ENCODE measurements at places on chromosomes 2 and 18.

- DNase-seq = no peak
- no peak overlapping the region for H3K27ac ChIP-seq
- no peak overlapping the region for H3K4me3 ChIP-seq
- no peaks in the 10 kb centered on the region for H3K36me3 ChIP-seq
- peaks cover 45% of the 10 kb centered on the region for H3K27me3 ChIP-seq
Measured at GRCh38 chr18:34818064-34818463, 108.0 kb downstream of the DTNA start.

GRCh38 chr2:47221039-47221438, 65.9 kb upstream of the STPG4 start:
- no peak overlapping the region for H3K27ac ChIP-seq
- H3K4me3 ChIP-seq = no peak overlapping the region
- H3K27me3 ChIP-seq = peaks cover 23% of the 10 kb centered on the region
- no peaks in the 10 kb centered on the region for H3K36me3 ChIP-seq

- no peaks in the 10 kb centered on the region for H3K4me1 ChIP-seq
- H3K4me3 ChIP-seq = no peak overlapping the region
- no peak overlapping the region for H3K27ac ChIP-seq
- H3K36me3 ChIP-seq = no peaks in the 10 kb centered on the region
- no peak for DNase-seq
- no peaks in the 10 kb centered on the region for H3K27me3 ChIP-seq
Measured at GRCh38 chr18:37270038-37270665, 295.4 kb downstream of the CELF4 start.

DNA sequence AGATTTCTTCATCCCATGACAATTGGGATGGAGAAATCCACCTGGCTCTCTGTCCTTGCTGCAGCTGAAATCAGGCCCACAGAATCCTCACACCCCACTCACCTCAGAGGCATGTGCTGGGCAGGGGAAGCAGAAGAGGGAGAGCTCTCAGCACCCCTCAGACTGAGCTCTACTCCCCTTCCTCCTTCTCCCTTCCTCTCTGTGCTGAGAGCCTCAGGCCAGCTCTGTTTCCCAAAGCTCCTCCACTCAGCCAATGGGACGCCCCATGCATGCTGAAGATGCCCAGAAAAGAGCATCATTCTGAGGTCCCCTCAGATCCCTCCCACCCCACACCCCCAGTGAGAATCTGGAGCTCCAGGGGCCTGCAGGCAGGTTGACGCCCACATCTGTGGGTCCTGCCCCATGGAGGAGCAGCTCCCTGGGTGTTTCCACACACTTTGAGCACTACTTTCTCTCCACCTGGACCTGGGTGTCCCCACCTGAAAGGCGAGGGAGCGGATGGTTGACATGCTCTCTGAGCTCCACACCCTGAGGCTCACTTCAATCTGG, 637.7 kb upstream of the ID2 start:
- no peak overlapping the region for H3K27ac ChIP-seq
- H3K36me3 ChIP-seq = peaks cover 3% of the 10 kb centered on the region
- H3K4me3 ChIP-seq = no peak overlapping the region
- DNase-seq = no peak
- no peaks in the 10 kb centered on the region for H3K27me3 ChIP-seq

DNA sequence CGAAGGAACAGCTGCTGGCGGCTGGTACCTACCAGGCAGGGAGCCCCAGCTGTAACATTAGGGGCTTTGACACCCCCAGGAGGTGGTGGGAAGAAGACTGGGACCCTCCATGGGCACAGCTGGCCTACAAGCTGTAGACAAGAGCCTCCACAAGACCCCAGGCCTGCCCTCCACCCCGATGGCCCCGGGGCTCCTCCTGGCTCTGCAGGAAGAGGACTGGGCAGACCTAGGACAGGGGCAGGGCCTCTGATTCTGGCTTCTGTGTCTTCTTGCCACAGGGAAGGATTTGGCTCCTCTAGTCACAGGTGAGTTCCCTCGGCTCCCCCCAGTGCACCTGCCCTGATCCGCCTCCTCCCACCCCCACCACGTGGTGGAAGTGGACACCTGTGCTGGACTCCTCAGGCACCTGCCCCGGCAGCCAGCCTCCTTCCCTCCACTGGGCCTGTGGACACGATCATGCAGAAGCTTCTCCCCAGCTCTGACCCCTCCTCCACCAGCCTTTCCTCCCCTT, 53.4 kb upstream of the ODC1 start:
- H3K27me3 ChIP-seq = peaks cover 31% of the 10 kb centered on the region
- H3K36me3 ChIP-seq = peaks cover 7% of the 10 kb centered on the region
- H3K4me3 ChIP-seq = no peak overlapping the region

DNA sequence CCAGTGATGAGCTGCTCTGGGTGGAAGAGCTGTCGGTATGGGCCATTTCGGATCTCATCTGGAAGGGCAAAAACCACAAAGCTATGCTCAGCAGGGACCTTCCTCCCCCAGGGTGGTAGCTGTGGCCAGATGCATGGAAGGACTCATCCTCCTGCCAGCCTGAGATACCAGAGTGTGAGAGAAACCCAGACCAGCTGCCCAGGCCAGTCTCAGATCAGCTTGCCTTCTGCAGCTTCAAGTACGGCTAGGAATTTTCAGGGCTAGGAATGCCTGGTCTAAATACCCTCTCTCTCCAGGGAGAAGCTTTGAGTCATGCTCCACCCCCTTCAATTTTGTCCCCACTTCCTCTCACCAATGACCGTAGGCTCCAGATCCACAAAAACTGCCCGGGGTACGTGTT, 1.4 kb upstream of the TUBA4B start:
- no peaks in the 10 kb centered on the region for H3K27me3 ChIP-seq
- H3K4me3 ChIP-seq = peak overlapping the region; percentile 90
- DNase-seq = no peak
- peaks cover 58% of the 10 kb centered on the region for H3K4me1 ChIP-seq
- H3K27ac ChIP-seq = peak overlapping the region; percentile 96

DNA sequence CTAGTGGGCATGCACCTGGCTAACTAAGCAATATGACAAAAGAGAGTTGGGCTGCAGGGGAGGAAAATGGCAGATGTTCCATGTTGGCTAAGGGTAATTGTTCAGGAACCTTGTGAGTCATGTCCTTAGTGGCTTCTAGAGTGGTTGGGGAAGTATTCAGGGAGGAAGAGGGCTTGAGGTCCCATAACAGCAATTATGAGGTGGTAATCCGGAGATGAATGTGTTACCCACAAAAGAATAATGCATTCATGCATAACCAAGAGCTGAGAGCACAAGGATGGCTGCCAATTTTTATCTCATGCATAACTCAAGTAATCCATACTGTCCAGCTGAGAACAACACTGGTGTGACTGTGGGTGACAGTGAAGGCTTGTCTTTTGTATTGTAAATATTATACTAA, 42.9 kb downstream of the TMEFF2 start:
- peaks cover 29% of the 10 kb centered on the region for H3K27me3 ChIP-seq
- DNase-seq = no peak
- no peak overlapping the region for H3K27ac ChIP-seq

- no peaks in the 10 kb centered on the region for H3K27me3 ChIP-seq
- peak overlapping the region; percentile 77 for H3K27ac ChIP-seq
- H3K36me3 ChIP-seq = peaks cover 3% of the 10 kb centered on the region
- peaks cover 75% of the 10 kb centered on the region for H3K4me1 ChIP-seq
Measured at GRCh38 chr18:3264362-3264761, 2.4 kb downstream of the MYL12B start.

DNA sequence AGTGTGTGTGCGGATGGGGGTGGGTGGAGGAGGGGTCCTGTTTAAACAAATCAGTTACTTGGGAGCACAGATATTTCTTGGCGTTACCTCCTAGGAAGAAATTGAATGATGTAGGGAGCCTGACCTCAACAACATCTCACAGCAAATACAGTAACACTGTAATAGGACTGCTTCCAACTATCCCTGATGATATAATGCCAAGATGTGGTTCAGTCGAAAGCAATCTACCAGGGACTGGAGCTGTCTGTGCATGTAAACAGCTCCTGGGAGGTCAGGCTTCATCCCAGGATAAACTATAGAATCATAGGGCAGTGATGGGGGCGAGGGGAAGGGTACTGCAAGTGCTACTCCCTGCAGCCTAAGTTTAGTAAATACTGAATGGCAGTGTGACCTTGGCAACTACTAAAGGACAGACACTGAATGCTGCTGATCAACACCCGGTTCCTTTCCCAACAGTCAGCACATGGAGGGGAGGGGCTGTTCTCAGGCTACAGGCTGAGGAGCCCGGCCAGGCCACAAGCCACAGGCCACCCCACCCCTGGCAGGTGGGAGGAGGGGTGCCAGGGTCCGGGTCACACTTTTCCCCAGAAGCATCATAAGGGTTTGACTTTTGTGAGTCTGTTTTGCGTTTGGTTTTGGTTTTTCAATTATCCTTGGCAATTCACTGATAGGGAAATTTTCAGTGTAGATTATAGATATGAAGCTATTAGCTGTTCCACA, 85.3 kb upstream of the ZNF397 start:
- H3K27ac ChIP-seq = no peak overlapping the region
- peaks cover 17% of the 10 kb centered on the region for H3K4me1 ChIP-seq
- H3K4me3 ChIP-seq = no peak overlapping the region
- peaks cover 13% of the 10 kb centered on the region for H3K27me3 ChIP-seq
- DNase-seq = no peak
- no peaks in the 10 kb centered on the region for H3K36me3 ChIP-seq

DNA sequence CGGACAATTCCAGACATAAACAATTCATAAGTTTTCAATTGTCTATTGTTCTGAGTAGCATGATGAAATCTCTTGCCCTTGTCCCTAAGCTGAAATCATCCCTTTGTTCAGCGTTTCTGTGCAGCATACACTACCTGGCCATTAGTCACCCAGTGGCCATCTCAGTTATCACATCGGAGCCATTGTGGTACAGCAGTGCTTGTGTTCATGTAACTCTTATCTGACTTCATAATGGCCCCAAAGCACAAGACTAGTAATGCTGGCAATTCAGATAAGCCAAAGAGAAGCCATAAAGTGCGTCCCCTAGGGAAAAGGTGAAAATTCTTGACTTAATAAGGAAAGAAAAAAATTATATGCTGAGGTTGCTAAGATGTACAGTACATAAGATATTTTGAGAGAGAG, 127.2 kb downstream of the FHOD3 start:
- no peaks in the 10 kb centered on the region for H3K36me3 ChIP-seq
- H3K27ac ChIP-seq = no peak overlapping the region
- no peak overlapping the region for H3K4me3 ChIP-seq
- DNase-seq = no peak
- H3K27me3 ChIP-seq = peaks cover 39% of the 10 kb centered on the region
- H3K4me1 ChIP-seq = no peaks in the 10 kb centered on the region

- H3K4me1 ChIP-seq = no peaks in the 10 kb centered on the region
- peaks cover 8% of the 10 kb centered on the region for H3K27me3 ChIP-seq
- no peak overlapping the region for H3K27ac ChIP-seq
- DNase-seq = no peak
- H3K36me3 ChIP-seq = peaks cover 3% of the 10 kb centered on the region
- H3K4me3 ChIP-seq = no peak overlapping the region
Measured at GRCh38 chr2:173230181-173230580, 124.5 kb upstream of the CDCA7 start.

- no peaks in the 10 kb centered on the region for H3K27me3 ChIP-seq
- H3K36me3 ChIP-seq = peaks cover 4% of the 10 kb centered on the region
- H3K4me3 ChIP-seq = no peak overlapping the region
- no peak overlapping the region for H3K27ac ChIP-seq
Measured at GRCh38 chr2:8422450-8422800, 259.4 kb upstream of the ID2 start.

GRCh38 chr2:200735061-200735460, 76.6 kb upstream of the BZW1 start:
- no peak overlapping the region for H3K4me3 ChIP-seq
- no peaks in the 10 kb centered on the region for H3K4me1 ChIP-seq
- peaks cover 50% of the 10 kb centered on the region for H3K27me3 ChIP-seq
- peak overlapping the region; percentile 29 for H3K27ac ChIP-seq
- no peak for DNase-seq
- no peaks in the 10 kb centered on the region for H3K36me3 ChIP-seq

GRCh38 chr2:186032102-186032738, 293.6 kb downstream of the FSIP2 start:
- peaks cover 3% of the 10 kb centered on the region for H3K4me1 ChIP-seq
- H3K36me3 ChIP-seq = no peaks in the 10 kb centered on the region
- no peak for DNase-seq
- H3K27me3 ChIP-seq = no peaks in the 10 kb centered on the region

DNA sequence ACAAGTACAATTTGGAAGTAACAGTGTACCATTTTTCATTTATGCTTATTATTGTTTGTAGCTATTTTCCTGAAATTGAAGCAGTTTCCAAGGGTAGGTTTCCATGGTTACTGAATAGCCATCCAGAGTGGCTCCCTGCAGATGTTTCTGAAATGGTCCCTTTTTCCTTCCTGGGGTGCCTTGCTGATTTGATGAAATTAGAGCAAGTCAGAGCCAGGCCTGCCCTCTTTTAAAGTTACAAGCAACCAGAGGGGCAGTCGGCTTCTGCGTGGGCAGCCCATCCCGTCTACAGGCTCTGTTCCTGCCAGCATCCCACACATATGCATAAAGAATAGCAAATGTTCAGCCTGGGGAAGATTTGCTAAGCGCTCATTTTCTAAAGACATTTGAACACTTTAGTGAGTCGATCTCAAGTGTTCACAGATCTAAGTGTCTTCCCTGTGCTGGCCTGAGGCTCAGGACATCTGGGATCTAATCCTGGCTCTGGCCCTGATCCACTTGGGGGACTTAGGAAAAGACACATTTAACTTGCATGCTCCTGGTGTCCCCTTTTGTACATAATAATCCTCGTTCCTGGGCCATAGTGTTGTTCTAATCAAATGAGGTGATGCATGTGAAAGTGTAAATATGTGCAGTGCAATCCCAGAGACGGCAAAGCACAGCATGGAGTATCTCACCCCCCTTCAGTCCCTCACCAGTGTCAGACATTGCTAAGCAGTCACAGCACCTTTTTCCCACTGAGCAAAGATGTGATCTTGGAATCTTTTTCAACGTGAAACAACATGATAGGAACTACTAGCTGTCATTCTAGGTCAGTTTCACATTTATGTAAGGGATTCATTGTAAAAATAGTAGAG, 92.2 kb downstream of the STPG4 start:
- no peaks in the 10 kb centered on the region for H3K36me3 ChIP-seq
- no peaks in the 10 kb centered on the region for H3K27me3 ChIP-seq
- peak overlapping the region; percentile 57 for H3K27ac ChIP-seq
- DNase-seq = no peak
- no peak overlapping the region for H3K4me3 ChIP-seq

DNA sequence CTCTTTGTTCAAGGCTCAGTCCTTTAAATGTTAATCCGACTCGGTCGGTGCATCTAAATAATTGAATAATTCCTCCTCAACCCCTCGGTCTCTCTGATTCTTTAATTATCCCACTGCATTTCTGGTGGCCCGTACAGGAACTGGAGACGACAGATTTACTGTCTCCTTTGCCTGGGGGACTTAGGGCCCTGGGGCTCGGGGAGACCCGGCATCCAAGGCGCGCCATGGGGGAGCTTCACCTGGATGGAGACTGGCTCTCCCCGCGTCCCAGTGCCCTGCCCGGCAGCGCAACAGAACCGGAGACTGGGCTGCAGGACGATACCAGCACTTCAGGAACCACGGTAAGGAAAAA, 47.7 kb upstream of the SELENOI start:
- H3K27ac ChIP-seq = no peak overlapping the region
- no peak overlapping the region for H3K4me3 ChIP-seq
- H3K27me3 ChIP-seq = no peaks in the 10 kb centered on the region
- no peak for DNase-seq
- H3K36me3 ChIP-seq = no peaks in the 10 kb centered on the region

DNA sequence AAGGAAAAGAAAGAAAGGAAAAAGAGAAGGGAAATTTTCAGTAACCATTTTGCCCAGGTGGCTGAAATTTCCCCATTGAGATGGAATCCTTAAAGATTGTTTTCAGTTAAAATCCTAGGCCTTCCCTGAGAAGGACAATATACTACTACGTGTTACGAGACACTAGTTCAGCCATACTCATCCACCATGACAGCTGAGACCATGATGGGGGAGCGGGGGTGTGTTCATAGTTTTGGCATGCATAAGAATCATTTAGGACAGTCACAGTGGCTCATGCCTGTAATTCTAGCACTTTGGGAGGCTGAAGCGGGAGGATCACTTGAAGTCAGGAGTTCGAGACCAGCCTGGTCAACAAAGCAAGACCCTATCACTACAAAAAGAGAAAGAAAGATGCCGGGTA, 28.0 kb downstream of the PLA2R1 start:
- no peak for DNase-seq
- H3K4me3 ChIP-seq = no peak overlapping the region
- no peaks in the 10 kb centered on the region for H3K4me1 ChIP-seq
